ENCODE measurements at places on chromosomes 13 and 19.

GRCh38 chr19:18765224-18765623, 25.9 kb downstream of the COMP start:
- no peak for DNase-seq

GRCh38 chr19:47058621-47059022, 10.2 kb upstream of the TMEM160 start:
- DNase-seq: no peak

DNA sequence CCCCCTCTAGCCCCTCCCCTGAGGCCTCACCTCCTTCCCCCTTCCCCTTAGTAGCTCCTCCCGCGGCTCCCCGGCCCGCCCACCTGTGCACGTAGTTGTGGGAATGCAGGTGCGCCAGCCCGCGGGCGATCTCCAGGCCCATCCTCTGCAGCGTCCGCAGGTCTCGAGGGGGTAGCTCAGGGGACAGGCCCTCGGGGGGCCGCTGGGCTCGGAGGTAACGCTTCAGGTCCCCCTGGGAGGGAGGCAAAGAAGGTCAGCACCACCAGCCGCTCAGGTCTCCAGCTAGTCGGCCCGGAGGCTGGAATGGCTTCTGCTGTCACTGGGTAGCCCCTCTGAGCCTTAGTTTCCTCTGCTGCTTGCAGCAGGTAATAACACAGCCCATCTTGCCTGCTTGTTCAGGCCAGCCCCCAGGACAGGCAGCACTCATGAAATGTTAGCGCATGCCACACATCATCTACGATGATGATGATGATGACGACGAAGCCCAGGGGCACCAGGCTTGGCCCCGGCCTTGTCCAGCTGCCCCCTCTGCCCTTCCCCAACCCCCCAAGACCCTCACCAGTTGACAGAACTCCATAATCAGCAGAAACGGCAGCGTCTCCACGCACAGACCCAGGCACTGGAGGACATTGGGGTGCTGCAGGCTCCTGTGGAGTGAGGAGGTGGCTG, 9.2 kb downstream of the LMTK3 start:
- peak; percentile 70 for DNase-seq

DNA sequence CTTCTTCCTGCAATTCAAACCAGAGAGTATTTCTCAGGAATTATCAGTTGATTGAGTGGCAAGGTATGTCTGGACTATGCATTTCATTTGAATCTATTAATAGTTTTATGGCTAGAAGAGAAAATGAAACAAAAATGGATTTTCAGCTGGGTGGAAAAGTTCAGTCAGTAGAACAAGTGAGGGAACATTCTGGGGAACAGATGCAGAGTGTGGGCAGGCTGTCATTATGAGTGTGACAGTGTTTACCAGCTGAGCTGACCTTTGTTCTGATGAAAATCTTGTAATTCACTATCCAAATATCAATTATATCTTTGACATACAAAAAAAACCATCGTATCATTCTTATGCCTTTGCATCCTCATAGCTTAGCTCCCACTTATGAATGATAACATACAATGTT, 2.6 kb upstream of the CLC start:
- DNase-seq: no peak

GRCh38 chr13:51838240-51838846, 6.6 kb downstream of the TMEM272 start:
- DNase-seq: no peak

GRCh38 chr19:4678881-4679790, 9.0 kb upstream of the MYDGF start:
- DNase-seq: no peak

- no peak for DNase-seq
These were observed 89.4 kb downstream of the ANKRD10 start for GRCh38 chr13:110825516-110825915.

- no peak for DNase-seq
These were observed 562.5 kb downstream of the EFNB2 start for GRCh38 chr13:105972811-105973590.

DNA sequence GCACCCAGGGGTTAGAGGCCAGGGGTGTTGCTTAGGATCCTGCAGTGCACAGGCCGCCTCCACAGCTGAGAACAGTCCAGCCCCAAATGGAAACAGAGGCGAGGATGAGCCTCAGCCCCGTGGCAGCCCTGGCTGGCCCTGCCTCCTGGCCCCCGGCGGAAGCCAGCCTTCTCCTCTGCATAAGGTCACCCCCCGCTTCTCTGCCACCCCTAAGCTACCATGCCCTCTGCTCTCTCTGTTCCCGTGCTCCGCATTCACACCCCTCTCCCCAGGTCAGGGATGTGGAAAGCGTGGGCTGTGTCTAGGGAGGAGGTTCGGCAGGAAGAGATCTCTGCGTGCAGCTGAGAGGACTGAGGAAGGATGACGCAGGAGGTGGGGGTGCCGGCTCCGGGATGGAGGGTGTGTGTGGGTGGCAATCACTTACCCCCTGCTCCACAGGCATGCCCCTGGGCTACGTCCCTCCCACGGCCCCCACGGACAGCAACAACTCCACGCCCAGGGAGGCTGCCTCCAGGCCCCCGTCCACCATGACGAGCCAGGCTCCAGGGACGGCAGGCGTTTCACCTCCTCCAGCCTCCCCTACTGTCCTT, 6.0 kb downstream of the SSC5D start:
- no peak for DNase-seq

GRCh38 chr19:5170329-5170745, 170.3 kb downstream of the PTPRS start:
- peak; percentile 79 for DNase-seq

DNA sequence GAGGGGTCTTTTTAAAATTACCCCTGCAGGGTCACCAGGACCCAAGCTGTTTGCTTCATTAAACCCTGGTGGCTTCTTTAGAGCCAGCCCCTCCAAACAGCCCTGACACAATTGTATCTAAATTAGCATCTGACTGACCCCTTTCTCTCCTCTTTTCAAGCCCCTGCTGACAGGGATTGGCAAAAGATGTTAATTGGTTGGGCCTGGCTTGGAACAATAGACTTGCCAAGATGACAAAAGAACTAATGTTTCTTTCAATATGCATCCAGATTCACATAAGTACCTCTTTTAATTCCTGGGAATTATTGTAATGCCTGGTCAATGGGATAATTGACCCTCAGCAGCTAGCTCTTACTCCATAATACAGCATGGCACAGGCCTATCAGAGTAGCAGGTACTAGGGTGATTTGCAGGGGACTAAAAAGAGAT, 140.8 kb downstream of the SHISA2 start:
- DNase-seq: no peak

- DNase-seq: no peak
These were observed 28.0 kb downstream of the NAXD start for GRCh38 chr13:110643324-110643723.

DNA sequence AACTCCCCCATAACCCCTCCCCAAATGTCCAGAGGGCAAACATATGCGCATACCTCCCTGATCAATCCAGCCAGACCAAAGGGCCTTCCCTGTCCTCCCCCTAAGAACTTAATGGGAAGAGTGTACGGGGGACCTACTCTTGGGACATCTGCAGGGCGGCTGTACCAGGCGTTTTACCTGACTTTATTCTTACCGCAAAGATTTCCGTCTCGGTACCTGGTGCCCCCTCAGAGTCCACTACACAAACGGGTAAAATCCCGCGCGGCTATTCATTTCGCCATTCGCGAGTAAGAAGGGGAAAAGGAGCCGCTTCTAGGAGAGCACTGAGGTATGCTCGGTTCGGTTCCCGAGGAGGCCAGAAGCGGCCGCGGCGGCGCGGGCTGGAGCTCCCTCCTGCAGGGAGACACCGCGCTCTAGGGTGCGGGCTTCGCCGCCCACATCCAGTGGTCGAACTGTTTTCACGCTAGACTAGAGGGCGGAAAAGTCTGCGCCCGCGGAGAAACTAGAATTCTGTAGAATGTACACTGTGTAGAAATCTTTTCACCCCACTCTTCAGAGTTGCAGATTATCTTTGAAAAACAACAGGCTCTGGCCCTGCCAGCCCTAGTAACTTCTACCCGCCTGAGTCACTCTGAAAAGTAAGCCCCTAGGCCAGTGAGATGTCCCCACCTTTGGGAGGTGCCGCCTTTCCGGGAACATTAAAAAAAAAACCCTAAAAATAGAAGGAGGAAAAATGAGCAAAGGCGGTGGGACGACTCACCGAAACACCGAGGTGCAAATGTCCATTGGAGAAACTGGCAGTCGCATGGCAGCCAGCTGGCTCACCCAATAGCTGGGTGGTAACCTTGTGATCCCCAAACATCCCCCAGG, 3.8 kb upstream of the TSHZ3 start:
- no peak for DNase-seq

DNA sequence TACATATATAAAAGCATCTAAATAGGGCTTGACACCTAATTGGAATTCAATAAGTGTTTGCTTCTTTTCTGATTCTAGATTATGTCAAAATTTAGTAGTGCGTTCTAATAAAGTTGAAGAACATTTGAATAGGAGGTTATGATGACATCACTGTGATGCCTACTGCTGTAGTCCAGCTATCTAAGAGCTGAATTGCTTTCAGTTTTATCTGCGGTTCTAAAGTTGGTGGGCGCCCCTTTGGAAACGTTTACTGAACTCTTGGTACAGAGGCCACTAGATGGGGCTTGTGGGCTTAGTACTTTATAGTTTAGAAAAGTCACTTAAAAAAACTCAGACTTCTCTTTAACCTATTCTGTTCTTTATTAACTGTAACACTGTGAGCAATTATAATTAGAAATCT, 776.9 kb downstream of the GPC5 start:
- no peak for DNase-seq

DNA sequence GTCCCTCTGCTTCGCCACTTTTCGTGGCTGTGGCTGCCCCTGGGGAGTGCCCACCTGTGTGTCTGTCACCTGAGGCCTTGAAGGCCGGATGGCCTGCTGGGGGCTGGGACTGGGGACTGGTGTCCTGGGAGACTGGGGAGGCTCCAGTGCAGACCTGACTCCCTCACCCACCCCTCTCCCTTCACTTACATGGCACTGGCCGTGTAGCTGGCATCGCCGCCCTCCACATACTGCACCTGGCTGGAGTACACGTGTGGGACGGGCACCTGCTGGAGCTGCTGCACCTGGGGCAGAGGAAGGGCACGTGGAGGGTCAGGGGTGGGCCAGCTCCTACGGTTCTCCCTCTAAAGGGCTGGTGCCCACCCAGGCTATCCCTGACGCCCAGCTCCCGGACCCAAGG, 25.5 kb downstream of the DCAF15 start:
- DNase-seq: no peak

- no peak for DNase-seq
These were observed 33.9 kb upstream of the ATP11A start for GRCh38 chr13:112655913-112656312.

DNA sequence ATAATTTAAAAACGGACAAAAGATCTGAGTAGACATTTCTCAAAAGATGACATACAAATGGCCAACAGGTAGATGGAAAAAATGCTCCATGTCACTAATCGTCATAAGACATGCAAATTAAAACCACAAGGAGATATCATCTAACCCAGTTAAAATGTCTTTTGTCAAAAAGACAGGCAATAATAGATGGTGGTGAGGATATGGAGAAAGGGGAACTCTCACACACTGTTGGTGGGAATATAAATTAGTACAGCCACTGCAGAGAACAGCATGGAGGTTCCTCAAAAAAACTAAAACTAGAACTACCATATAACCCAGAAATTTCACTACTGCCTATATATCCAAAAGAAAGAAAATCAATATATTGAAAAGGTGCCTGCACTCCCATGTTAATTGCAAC, 37.9 kb downstream of the OR10H4 start:
- DNase-seq: no peak

DNA sequence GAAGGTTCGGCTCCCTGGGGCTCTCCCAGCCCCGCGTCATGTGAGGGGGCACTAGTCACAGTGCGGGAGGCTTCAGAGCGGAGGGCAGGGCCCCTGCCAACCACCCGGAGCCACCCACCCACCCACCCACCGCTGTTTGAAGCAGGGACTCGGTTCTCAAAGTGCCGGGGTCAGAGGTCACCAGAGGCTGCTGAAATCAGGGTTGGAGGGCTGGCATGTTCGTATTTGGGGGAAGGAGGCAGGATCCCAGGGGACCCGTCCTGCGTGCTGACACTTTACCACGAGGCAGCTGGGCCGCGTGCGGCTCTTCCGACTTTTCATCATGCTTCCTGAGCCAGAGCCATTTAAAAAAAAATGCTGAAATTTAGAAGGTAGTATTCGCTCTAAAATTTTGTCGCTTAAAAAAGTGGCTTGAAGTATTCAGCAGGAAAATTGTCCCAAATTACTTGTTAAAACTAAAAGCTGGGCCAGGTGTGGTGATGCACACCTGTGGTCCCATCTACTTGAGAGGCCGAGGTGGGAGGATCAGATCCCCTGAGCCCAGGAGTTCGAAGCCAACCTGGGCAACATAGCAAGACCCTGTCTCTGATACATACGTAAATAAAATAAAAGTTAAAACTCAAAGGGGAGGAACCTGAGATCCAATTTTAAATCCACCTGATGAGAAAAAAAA, 21.2 kb downstream of the ATP11A start:
- DNase-seq: no peak

DNA sequence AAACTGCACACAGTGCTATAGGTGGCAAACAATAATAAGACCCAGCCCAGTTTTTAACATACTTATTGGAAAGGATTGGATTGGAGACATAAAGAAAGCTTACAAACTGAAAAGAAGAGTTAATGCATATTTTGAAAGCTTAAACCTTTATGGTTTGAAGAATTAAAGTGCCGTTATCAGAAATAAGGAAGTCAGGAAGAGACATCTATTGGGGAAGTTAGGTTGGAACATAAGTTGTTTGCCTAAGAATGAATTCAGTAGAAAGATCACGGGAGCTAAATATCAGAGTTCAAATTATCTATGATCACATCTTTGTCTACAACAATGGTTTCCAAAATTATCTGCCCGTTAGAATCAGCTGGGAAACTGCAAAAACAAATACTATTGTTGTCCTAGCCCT, 767.9 kb downstream of the PCDH9 start:
- DNase-seq: no peak

GRCh38 chr19:33290956-33291622, 11.2 kb downstream of the CEBPA start:
- no peak for DNase-seq

- DNase-seq: peak; percentile 53
These were observed 15.3 kb downstream of the IZUMO2 start for GRCh38 chr19:50147462-50148423.

GRCh38 chr13:31781064-31781463, 41.7 kb downstream of the RXFP2 start:
- no peak for DNase-seq

DNA sequence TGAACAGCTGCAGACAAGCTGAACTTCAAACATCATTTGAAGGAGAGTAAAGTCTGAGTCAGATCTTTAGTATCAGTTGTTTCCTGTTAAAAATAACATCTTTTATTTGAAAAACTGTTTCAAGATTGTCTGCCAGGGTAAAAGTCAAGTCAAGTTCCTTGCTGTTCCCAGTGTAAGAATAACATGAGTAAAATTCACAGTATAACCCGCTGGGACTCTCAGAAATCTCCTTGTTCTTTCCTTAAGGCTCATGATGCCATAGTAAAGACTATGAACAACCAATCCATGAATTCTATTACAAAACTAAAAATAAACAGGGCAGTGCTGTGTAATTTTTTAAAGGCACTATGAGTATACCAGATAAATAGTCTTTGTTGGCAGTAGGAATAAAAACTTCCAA, 112.9 kb downstream of the IRS2 start:
- no peak for DNase-seq

DNA sequence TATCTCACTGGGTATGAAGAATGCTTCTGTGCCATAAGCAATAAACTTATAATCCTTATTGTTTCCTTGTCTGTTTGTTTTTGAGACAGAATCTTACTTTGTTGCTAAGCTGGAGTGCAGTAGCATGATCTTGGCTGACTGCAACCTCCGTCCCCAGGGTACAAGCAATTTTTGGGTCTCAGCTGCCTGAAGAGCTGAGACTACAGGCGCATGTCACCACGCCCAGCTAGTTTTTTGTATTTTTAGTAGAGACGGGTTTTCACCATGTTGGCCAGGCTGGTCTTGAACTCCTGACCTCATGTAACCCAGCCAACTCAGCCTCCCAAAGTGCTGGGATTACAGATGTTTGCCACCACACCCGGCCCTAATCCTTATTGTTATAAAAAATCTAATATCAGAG, 112.5 kb downstream of the MYO16 start:
- DNase-seq: no peak
